Activated CD8-positive, alpha-beta memory T cell treated with anti-CD3 and anti-CD28 coated beads, Interleukin-2, amount 50 U/mL, for 4 hours (primary cell): ENCODE measurements at places on chromosomes 4 and X.

GRCh38 chrX:68720851-68721250 lies 73.4 kb downstream of the STARD8 start:
- DNase-seq: no peak

GRCh38 chrX:45824471-45824870 lies 623.8 kb upstream of the DIPK2B start:
- DNase-seq: peak; percentile 53

GRCh38 chrX:23816179-23816578 lies 33.2 kb downstream of the SAT1 start:
- no peak for DNase-seq

DNA sequence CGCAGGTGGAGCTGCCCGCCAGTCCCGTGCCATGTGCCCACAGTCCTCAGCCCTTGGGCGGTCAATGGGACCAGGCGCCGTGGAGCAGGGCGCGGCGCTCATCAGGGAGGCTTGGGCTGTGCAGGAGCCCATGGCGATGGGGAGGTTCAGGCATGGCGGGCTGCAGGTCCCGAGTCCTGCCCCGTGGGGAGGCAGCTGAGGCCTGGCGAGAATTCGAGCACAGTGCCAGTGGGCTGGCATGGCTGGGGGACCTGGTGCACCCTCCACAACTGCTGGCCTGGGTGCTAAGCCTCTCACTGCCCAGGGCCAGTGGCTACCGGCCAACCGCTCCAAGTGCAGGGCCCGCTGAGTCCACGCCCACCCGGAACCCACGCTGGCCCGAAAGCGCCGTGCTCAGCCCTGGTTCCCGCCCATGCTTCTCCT lies 646.5 kb downstream of the GABRG1 start:
- no peak for DNase-seq

GRCh38 chr4:105921301-105921700 lies 26.0 kb downstream of the NPNT start:
- no peak for DNase-seq

- no peak for DNase-seq
Measured at GRCh38 chr4:48436318-48436717, 46.8 kb upstream of the SLC10A4 start.

GRCh38 chr4:32562010-32562409 lies 1841.8 kb downstream of the PCDH7 start:
- DNase-seq: no peak

DNA sequence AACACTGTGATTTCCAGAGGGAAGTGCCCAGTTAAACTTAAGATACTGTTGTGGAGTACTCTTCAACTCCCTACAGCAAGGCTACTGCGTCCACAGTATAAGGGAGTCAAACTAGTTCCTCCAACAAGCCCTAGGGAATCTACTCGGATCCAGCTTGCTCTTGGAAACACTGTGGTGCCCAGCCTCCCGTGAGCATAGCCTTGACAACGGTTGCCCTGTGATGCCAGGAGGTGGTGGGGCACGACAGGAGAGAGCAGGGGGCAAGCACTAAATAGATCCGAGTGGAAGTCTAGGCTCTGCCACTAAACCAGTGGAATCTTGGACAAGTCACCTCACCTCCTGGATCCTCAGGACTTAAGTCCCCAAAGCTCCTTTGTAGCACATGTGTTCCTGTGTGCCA lies 45.6 kb downstream of the SMC1A start:
- no peak for DNase-seq

GRCh38 chr4:145195167-145195952 lies 15.0 kb upstream of the OTUD4 start:
- DNase-seq: no peak

DNA sequence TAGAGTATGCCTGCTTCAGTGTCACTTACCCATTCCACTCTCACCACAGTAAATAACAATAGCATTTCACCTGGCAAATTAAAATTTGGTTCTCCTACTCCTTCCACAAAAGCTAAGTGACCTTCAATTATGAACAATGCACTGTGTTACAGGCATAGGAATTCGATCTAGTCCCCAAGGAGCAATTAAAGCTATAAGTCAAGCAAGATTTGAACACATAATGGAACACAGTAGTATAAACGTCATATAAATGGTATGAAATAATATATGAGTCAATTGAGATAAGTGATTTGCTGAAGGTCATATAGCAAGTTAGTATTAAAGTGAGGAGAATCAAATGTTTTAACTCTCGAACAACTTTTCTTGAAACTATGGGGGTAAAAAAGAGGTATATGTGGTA lies 65.8 kb downstream of the ARAP2 start:
- no peak for DNase-seq

GRCh38 chr4:158529505-158529904 lies 7.8 kb downstream of the RXFP1 start:
- no peak for DNase-seq

DNA sequence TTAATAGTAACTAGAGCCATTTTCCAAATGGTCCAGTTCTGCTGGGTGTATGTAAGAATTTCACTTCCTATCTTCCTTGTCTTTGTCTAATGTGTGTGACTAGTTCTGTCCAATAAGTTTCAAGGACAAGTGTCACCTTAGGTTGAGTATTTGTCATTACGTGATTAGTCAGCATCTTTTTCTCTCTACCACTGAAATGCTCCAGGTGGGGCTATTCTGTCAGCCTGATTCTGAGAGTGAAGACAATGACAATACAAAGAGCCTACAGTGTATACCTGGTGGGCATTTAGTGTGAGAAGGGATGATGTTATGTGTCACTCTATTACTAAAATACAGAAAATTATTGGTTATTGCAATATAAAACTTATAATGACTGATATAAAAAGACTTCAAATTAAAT lies 876.3 kb downstream of the C4orf33 start:
- no peak for DNase-seq

DNA sequence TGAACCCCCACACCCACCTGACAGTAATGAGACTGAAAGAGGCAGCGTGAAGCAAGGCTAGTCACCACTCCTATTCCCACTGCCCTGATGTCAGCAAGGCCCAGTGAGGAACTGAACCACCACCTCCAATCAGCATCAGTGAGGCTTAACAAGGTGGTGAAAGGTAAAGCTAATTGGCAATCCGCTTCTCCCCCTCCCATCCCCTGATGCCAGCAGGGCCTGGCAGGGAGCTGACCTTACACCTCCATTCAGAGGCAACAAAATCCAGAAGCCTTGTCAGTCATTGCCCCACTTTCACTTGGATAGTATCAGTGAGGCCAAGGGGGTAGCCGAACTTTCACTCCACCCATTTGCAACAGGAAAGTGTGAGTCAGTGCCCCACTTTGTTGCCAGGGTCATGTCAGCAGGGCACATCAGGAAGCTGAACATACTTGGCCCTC lies 60.8 kb downstream of the AWAT2 start:
- no peak for DNase-seq

- no peak for DNase-seq
Measured at GRCh38 chrX:33336783-33337182, 125.4 kb upstream of the DMD start.

DNA sequence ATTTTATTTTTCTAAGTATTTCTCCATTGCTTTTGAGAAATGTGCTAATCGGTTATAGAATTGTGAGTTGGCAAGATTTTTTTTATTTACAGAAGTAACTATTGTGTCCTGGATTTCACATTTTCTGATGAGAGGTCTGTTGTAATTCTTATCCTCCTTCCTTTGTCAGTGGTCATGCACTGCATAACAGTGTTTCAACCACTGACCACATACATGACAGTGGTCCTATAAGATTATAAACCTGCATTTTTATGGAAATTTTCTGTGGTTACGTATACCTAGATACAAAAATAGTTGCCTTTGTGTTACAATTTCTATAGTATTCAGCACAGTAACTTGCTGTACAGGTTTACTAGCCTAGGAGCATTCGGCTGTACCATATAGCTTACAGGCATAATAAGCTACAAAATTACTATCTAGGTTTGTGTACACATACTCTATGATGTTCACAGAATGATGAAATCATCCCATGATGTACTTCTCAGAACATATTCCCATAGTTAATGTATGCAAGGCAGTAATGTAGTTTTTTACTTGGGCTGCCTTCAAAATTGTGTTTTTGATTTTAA lies 47.8 kb downstream of the APELA start:
- DNase-seq: no peak

DNA sequence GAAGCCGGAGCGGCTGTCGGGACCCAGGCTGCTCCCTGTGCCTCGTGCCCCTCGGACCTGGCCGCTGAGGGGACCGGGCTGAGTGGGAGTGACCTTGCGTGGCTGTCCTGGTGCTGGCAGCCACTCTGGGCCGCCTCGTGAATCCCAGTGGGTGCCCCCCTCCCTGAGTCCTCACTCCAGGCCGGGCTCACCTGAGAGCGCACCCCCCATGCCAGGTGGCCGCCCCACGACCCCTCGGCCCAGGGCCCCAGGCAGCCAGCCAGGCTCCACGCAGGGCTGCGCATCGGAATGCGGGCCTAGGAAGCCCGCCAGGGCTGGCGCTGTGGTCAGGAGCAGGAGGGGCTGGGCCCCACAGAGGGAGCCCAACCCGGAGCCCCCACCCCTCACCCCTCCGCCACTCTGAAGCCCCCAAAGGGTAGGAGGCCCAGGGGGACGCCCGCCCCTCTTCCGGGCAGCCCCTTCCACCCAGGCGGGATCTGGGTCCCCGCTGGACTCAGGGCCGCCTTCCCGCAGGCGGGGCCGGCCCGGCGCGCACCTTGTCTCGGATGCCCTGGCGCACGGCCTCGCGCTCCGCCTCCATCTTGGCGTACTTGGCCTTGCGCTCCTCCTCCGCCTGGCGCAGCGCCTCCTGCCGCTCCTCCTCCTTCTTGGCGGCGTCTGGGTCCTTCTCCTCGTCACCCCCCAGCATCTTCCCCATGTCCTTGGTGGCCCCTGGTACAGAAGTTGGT lies 33.9 kb downstream of the CPLX1 start:
- no peak for DNase-seq

GRCh38 chr4:122914292-122914904 lies 8.0 kb downstream of the NUDT6 start:
- no peak for DNase-seq

- no peak for DNase-seq
Measured at GRCh38 chrX:12970691-12971202, 4.2 kb upstream of the TMSB4X start.

- no peak for DNase-seq
Measured at GRCh38 chr4:82948647-82949204, 48.2 kb downstream of the THAP9 start.
